ENCODE measurements at places on chromosomes 5 and 9.

DNA sequence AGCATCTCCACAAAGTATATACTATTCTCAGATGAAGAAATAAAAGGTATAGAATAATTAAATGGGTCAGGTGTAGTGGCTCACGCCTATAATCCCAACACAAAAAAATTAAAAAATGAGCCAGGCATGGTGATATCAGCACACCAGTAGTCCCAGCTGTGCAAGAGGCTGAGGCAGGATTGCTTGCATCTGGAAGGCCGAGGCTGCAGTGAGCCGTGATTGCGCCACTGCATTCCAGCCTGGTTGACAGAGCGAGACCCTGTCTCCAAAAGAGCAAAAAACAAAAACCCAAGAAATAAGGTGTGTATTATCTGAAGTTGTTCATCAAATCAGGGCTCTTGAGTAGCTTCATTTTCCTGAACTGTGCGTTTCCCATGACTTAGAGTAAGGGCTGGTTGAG lies 83.2 kb upstream of the MYO10 start:
- DNase-seq, result no peak

GRCh38 chr9:135049460-135049859 lies 38.0 kb upstream of the OLFM1 start:
- DNase-seq, result no peak

DNA sequence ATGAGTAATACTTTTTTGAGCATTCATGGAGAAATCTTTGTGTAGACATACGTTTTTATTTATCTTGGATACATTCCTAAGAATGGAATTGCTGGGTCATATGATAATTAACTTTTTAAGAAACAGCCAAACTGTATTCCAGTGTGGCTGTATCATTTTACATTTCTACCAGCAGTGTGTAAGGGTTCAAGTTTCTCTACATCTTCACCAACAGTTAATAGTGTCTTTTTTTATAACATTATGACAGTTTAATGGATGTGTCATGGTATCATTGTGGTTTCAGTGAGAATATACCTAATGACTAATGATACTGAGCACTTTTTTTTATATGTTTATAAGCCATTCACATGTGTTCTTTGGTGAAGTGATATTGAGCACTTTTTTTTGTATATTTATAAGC lies 52.4 kb downstream of the NIPBL start:
- DNase-seq, result no peak

DNA sequence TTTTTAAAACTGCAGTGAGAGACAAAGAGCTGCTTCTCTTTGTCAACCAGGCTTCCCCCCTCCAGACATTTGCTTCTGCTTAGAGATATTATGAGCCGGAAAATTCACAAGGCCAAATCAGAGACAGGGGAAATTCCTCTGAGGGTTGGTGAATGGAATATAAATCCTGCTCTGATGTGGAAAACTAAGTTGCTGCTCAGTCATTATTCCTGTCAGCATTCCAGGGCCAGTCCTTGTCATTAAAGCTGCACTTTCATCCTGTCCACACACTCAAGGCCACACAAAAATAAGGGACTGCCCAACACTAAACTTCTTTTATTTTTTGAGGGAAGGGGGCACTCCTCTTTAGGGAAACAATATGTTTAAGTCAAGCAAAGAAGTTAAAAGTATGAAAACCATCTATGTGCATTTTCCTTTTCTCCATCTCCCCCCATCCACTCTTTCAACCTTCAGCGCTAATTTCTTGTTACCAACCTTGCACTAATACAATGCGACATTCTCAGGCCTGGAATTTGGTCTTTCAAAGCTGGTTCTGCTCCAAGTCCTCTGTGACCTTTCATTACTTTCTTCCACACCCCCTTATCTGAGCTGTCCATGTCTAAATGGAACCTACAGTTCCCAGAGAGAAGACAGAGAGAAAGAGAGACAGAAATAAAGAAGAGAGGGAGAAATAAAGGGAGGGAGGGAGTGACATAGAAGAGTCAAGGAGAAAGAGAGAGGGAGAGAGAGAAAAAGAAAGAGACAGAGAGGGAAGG lies 118.9 kb upstream of the S1PR3 start:
- DNase-seq, result no peak

DNA sequence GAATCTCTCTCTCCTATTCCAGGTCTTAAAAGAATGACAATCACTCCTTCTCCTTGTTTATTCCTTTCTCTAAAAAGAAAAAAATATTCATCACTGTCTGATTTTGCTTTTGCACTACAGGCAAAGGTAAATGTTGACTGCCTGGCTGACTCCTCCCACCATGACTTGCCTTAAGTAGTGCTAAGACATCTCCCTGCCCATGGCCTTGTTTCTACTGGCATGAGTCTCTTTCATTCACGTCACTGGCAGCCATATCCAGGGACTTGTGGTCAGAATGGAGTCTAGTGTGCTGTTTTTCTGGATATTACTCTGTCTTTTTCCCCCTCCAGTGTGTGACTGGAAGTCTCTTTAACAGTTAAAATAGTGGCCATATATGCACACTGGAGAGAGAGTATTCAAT lies 522.9 kb upstream of the DAB2 start:
- no peak for DNase-seq

DNA sequence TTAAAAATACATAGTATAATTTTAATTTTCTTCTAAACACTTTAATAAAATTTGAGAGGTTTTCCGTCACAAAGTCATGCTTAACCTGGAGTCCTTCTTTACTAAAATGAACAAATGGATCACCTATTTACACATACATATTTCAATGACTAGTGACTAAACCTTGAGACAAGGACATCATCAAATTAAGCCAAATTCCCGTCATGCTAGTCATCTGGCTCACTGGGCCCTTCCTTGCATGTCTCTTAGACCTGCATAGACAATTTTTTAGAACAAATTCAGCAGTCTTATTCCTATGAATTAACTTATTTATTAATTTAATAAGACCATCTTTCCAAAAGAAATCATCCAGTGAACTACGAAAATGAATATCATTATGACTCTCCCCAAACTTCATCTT lies 26.6 kb downstream of the ERAP2 start:
- no peak for DNase-seq

All from substantia nigra (tissue), 51 donors.